ENCODE measurements at places on chromosomes 7 and 10.

- no peak for DNase-seq
These were observed 40.6 kb upstream of the CXCL12 start for GRCh38 chr10:44425466-44425865.

GRCh38 chr7:68507668-68508067 is 1090.6 kb upstream of the AUTS2 start:
- DNase-seq: no peak

GRCh38 chr7:8618441-8619070 is 185.1 kb downstream of the NXPH1 start:
- no peak for DNase-seq

DNA sequence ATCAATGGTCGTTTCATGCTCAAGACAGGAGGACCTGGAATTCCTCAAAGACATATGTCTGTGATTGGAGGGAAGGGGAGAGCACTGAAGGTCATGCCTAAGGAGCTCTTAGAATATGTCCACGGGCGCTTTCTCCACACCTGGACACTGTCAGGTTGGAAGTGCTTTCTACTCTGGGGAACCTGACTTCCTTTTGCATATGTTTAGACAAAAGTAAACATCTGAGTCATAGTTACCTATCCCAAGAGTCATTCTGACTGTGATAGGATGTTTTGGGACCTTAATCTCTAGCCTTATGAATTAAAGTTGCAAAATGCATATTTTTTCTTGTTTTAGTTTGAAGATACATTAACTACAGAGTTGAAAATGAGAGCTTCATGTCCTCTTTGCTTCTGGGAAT is 251.7 kb downstream of the KLF6 start:
- DNase-seq: no peak

DNA sequence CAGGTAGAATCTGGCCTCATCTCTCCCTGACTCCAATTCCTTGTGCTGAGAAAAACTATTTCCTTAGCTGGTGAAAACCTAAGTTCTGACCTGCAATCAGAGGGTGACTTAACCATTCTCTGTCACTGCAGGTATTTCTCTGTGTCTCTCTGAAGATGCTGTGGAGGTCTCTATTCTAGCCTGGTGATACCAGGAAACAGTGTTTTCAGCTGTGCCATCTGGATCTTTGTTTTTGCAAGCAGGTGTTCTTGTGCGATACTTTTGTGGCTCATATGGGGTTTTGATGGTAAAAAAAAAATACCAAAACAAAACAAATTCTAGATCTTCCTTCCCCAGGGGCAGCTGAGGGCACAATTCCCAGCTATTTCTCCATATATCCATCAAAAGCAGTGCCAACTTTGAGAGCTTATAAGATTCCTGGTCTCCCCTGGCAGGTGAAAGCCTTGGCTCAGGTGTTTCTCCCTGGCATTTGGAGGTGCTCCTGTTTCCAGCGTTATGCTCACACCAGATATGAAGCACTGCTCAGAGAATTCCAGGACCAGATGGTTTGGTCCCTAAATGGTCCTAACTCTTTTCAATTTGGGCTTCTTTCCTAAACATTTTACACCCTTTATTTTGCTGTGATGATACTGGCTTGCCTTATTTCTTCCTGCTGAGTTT is 9.9 kb upstream of the NPVF start:
- no peak for DNase-seq

- DNase-seq: no peak
These were observed 98.6 kb upstream of the PRPS1L1 start for GRCh38 chr7:18126281-18126680.

DNA sequence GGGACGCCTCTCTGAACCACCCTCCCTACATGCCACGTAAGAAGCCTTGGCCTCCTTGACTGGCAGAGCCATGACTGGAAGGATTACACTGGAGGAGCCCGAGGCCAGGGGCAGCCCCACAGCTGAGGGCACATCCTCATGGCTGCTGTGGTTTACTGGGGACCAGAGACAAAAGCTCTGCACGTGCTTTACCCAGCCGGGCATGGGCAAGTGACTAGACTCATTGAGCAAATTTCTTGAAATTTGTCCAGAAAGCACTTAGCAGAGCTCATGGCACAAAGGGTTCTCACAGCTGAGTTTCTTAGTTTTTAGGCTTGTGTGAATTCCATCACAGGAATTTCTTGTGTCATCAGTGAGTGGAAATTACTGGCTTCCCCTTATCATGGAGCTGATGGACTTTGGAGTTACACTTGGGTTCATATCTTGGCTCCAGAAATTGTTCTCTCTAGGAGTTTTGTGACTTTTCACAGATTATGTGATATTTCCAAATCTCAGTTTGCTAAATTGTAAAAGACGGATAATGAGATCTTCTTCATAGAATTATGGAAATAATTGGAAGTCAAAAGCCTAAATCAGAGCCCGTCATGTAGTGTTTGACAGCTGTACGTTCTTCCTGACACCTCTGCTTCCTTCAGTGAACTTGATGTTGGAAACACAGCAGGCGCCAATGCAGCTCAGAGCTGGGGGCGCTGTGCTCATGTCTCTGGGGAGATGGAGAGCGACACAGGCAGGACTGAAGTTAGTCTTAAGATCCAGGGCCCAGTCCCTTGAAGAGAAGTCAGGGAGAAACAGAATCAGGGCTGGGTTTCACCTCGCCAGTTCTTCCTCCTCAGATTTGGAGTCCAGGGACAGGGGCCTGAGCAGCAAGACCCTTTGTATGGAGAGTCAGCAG is 47.7 kb upstream of the MGAM2 start:
- DNase-seq: no peak

DNA sequence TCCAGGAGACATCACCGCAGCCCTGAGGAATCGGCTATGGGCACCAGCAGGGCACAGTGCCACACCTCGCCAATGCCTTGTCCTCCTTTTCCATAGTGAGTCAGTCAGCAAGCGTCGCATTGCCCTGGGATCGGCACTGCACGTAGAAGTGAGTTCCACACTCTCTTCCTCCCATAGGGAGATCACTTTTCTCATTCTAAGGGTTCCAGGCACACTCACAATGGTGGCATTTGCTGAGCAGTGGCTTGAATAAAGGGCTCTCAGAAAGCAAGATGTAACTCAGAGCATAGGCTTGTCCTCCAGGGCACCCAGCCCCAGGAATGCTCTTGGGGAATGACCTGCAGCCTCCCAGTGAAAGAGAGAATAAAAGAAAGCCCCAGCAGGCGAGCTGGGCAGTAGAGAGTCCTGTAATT is 1.1 kb upstream of the VIM start:
- DNase-seq: no peak

- peak; percentile 56 for DNase-seq
These were observed 37.0 kb upstream of the EGR2 start for GRCh38 chr10:62852961-62853702.

DNA sequence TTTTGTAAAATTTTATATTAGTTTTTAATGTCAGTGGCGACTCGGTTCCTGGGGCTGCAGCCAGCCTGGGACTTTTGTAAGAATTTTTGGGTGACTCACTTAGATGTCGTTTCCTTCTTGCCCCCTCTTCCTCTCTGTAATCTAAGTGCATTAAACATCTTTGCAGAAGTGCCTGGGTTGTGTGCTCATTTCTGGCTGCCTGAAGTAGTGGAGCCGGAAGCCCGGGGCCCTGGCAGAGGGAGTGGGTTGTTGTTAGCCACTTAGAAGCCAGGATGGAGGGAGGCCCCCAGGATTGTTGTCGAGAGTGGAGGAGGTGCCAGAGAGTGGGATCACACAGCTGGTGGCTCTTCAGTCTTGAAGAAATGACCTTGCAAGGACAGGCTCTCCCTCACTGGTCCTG is 11.0 kb upstream of the TRIM8 start:
- DNase-seq: no peak

Data from NK-92 treated with Interleukin-12 subunit alpha and Interleukin-12 subunit beta, amount 100 ng/mL, for 24 hours (cell line).